ENCODE measurements at places on chromosomes 7 and 10.

- DNase-seq, result no peak
These were observed 9.2 kb downstream of the EPHB6 start for GRCh38 chr7:142863891-142864685.

GRCh38 chr10:109920016-109920415, 3.3 kb downstream of the XPNPEP1 start:
- no peak for DNase-seq

GRCh38 chr7:137396051-137396450, 52.5 kb upstream of the PTN start:
- no peak for DNase-seq

GRCh38 chr7:86469680-86470295, 173.9 kb upstream of the GRM3 start:
- no peak for DNase-seq

DNA sequence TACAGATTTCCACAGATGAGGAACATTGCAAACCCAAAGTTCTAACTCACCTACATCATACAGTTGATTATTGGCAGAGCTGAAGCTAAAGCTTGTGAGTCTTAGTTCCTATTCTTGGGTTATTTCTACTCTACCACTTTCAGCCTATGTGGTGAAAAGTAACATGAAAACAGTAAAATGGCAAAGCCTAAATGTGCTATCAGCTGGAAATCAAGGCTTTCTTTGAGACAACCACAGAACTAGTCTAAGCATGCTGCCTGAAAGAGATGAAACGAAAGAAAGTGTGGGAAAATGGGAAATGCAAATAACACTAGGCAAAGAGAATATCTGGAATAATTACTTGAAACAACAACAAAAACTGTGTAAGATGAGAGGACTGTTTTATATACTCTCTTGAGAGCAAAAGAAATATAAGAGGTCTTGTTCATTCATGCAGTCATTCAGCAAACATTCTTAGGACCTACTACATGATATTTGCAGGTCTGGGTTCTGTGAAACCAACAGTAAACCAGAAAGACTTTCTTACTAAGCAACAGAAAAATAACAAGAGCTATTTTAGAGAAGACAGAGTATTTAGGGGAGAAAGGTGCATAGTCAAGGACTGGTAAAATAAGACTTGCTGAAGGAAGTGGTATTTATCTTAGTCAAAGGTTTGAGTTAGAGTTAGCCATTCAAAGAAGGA, 437.1 kb downstream of the HTR7 start:
- no peak for DNase-seq

DNA sequence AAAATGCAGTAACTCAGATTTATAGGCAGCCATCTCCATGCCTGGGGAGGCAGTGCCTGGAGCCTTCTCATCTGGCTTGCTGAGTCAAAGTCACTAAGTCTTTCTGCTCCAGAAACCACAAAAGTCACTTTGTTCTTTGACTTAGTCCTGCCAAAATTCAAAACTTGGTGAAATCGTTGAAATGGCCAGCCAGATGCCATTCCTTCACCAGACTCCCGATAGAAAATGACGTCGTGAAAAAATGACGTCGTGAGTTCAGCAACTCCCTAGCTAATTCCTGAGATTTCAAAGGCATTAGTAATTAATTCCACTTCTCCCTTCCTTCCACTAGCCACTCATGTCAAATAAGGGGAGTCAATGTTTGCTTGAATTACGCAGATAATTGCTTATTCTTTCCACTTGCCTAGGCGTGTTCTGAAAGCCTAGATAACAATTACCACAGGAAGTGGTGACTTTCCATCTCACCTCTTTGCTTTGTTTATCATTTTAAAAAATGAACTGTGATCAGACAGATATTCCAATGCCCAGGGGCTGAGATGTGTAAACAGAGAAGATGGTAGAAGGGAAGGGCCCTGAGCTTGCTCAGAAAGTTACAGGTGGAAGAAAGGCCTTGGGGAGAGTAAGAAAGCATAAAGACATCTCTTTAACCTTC, 48.5 kb upstream of the OSBPL3 start:
- no peak for DNase-seq

DNA sequence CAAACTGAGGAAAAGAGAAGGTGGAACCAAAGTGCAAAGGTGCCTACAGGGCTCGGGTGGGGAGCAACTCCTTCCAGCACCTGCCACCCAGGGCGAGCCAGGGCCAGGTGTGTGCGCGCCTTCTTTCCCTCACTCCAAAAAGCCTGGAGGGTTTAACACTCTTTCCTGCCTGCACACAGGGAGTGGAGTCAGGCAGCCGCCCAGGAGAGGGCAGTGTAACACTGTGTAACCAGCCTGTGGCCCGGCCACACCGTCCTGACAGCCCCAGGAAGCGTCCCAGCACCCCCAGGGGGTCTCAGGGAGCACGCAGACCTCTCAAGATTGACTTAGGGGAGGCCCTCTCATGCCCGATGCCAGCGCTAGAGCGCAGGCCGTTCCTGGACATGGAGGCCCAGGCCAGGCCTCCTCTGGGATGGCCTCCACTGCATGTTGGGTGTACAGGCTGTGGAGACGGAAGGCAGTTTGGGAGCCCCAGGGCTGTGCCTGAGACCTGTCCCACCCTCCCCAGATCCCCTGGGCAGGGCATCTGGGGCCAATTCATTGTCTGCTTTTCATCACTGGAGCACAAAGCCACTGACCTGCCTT, 13.4 kb downstream of the BRI3 start:
- no peak for DNase-seq

DNA sequence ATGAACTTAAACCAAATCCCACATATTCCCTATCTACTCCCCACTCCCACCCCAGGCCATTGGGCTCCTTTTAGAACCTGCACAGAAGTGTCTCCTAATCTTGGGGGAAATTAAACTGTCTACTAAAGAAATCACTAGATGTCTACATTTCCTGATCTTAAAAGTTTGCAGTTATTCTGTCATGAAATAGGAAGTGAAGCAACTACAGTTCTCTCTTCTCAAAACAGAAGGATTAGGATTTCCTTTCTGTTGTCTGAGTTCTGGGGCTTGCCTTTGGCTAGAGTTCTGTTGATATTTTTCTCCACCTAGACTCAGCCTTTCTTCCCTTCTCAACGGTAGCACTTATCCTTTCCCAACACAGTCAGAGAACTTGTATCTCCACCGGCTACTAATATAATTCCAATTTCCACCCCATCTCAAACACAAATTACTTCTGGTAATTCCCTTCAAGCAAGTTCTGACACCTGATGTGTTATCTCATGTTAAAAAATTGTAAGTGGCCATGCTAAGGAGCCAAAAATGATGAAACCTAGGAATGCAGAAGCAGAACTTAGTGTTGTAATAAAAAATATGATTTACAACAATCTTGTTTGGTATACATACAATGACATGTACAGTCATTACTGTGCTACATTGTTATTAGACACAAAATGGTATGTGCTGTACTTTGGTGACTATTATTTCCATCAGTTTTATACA, 12.1 kb downstream of the OR9A4 start:
- no peak for DNase-seq
